ENCODE measurements at places on chromosomes 2 and 18.

GRCh38 chr2:215657844-215658243, 222.0 kb upstream of the FN1 start:
- no peak for DNase-seq

GRCh38 chr2:220814441-220814840, 757.7 kb downstream of the EPHA4 start:
- no peak for DNase-seq

DNA sequence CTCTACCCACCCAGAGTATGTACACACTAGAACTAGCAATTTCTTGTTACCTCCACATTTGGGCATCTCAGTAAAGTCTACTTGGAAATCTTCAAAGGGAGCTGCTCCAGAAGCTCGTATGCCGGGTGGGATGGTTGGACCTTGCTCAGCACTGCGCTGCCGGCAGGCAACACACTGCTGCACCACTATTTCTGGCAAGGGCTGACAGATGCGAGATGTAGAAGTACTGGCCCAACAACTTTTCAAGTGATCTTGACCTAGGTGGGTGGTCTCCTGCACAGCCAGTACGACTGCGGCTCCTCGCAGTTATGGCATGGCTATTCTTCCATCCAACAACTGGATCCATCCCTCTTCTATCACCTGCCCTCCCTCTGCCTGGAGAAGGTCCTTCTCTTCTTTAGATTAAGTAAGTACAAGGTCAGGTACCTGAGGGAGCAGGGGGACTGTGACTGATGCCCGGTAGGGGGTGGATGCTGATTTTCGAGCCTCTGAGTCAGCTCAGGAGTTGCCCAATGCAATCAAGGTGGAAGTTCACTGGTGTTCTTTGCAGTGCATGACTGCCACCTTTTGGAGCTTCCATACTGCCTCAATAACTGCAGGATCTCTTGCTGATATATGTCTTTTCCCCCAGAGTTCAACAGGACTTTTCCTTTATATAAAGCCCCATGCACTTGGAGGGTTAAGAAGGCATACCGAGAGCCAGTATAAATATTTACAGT, 100.4 kb upstream of the SLC1A4 start:
- no peak for DNase-seq

GRCh38 chr2:134198006-134198634, 55.8 kb upstream of the MGAT5 start:
- no peak for DNase-seq

- no peak for DNase-seq
These were observed 2.7 kb downstream of the STARD7 start for GRCh38 chr2:96205888-96206287.

GRCh38 chr2:54310311-54310710, 54.3 kb upstream of the TSPYL6 start:
- DNase-seq = no peak

DNA sequence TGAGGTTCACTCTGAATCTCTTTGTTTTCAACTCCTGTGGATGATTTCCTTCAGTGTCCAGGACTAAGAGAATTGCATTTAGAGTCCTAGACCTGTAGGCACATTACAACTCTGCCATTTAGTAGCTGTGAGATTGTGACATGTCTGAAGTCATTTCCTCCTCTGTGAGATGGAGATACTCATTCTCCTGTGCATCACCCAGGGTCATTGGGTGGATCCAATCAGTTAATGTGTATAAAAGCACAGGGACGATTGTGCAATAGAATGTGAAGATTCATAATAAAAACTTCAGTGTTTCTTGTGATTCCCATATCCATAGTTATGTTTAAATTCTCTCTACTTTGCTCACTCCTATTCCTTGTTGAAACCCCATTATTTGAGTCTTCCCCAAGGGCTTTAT, 113.6 kb downstream of the DIS3L2 start:
- DNase-seq = no peak
